ENCODE measurements at places on chromosomes 1 and 21.

DNA sequence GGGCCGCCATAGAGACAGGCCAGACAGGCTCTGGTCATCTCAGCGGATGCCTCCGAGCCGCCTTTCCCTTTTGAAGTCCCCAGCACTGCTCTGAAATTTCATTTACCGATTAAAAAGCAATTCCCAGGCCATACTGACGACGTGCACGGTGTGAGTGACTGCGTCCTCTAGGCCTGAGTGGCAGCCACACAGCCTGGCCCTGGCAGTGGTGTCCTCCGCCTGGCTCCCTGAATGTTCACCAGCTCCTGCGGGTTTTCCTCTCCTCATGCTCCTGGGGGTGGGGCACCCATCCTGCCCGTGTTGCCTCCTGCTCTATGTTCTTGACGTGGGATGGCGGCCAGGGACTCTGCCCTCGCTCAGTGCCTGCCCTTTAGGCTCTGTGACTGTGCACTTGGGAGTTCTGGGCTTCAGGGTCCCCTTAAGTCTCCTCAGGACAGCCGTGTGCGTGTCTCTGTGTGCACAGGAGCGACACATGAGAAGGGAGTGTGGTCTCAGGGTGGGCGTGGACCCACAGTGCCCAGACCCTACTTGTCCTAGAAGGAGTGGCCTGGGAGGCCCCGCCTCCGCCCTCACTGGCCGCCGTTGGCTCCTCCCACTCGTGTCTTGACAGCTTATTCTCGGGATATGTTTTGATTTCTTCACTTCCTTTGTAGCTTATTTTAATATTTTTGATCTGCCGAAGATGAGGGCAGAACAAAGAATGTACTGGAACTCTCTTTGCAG is 3.6 kb downstream of the SKI start:
- no peak for DNase-seq

- no peak for DNase-seq
These were observed 68.0 kb downstream of the LMX1A start for GRCh38 chr1:165288350-165289120.

DNA sequence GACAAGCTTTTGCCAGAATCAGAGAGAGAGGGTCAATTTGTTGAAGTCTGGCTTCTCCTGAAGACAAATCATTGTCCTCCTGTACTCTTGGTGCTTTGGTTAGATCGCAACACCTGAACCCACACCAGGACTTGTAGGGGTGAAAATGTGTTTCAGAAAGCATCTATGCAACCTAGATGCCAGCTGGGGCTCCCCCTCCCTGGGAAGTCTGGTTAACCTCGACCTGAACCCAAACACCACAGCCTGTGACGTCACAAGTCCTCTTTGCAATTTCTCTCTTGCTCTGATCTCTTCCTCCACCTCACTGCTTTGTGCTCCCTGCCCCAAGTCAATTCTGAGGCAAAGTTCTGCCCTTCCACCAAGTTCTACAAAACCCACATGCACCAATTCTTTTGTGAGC is 42.8 kb upstream of the USP24 start:
- DNase-seq, result no peak

- DNase-seq, result peak; percentile 5
These were observed 117.3 kb upstream of the MARK1 start for GRCh38 chr1:220410611-220411010.

DNA sequence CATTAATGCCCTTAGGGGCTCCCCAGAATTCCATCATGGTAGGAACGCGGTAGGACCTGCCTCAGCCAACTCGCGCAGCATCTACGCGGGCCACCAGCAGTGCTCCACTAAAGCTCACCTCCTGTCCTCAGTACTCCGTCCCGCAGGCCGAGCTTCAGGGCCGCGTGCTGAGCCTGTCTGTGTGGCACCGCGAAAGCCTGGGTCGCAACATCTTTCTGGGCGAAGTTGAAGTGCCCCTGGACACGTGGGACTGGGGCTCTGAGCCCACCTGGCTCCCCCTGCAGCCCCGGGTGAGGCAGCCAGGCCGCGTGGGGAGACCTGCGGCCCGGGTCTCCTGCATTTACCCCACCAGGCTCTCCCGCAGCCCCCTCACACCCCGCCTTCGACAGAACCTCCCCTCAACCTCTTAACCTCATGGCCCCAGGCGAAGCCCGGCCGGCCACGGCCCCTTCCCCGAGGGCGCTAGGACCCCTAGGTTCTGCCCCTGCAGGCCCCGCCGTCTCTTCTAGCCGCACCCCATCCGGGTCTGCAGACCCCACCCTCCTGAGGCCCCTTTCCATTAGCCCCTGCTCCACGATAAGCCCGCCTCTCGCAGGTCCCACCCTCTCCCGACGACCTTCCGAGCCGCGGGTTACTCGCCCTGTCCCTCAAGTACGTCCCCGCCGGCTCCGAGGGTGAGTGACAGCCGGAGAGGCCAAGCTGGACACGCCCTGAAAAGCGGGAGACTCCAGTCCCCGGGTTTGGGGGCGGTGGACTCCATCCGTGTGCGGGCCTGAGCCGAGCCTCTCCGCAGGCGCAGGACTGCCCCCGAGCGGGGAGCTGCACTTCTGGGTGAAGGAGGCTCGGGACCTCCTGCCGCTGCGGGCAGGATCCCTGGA is 9.1 kb downstream of the SYTL1 start:
- no peak for DNase-seq

DNA sequence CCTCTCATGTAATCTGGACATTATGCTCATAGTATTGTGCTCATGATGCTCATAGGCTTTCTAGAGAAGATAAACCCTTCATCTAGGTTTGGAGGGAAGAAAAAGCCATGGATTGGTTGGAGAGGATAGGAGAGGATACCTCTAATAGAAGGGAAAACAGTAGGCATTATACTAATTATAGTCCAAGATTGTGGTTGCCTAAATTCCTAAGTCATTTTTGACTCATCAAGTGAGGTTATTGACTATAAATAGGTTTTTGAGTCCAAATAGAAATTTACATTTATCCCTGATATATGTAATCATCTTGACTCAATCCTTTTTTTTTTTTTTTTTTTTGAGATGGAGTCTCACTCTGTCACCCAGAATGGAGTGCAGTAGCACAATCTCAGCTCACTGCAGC is 5.0 kb downstream of the SYT11 start:
- no peak for DNase-seq

GRCh38 chr1:197336571-197336970 is 68.5 kb downstream of the CRB1 start:
- DNase-seq, result no peak

All from AG04449 (cell line).